Foreskin keratinocyte (primary cell): ENCODE measurements at places on chromosomes 3 and 15. TPM values are rescaled to one million over a fixed set of nuclear protein-coding genes. Genes with fewer than 3 reads are reported as not detected.

Gene SLC6A20
- total RNA-seq, result 0.04 and 0.51 TPM in 2 replicates

Gene DUOXA2
- total RNA-seq, result not detected in 2 replicates

Gene KLHL6
- total RNA-seq, result 0.03 and 0.11 TPM in 2 replicates

Gene NDN
- 5.7 and 7.5 TPM in 2 replicates for total RNA-seq

Gene ITPKA
- 0.44 and 0.71 TPM in 2 replicates for total RNA-seq

Gene NAA80
- 11.5 and 14.3 TPM in 2 replicates for total RNA-seq

Gene LMOD3
- not detected in 2 replicates for total RNA-seq

Gene C3orf80
- total RNA-seq, result not detected in 2 replicates

Gene PP2D1
- total RNA-seq, result not detected in 2 replicates

Gene ALDH1L1
- 0.68 and 1.7 TPM in 2 replicates for total RNA-seq

Gene DPPA2
- total RNA-seq, result not detected in 2 replicates

Gene TIMP4
- 0.14 TPM in 1 of 2 replicates, not detected in the other for total RNA-seq

Gene IQCH
- 2.6 and 3.3 TPM in 2 replicates for total RNA-seq

Gene B4GALT4
- 21.2 and 23.8 TPM in 2 replicates for total RNA-seq

Gene ACKR4
- 0.21 and 0.31 TPM in 2 replicates for total RNA-seq

Gene CPN2
- total RNA-seq, result not detected in 2 replicates

Gene WDR49
- not detected in 2 replicates for total RNA-seq

DNA sequence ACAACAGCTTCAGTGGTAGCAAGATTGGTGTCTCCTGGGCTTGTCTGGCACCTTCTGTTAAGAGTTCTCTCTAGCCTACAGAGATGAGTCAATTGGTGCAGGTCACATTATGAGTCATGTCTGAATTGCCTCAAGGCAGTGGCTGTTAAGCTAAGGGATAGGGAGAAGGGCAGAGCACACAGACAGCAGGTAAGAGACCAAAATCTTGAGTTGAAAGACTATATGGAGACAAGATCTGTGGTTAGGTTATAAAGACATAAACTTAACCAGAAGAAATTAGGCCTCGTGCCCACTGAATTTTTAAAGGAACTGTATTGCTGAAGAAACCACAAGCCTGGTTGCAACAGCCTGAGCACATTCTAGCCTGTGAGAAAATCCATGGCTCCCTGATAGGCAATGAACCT is 19.2 kb upstream of the KPNA1 start:
- DNase-seq, result peak; percentile 96

DNA sequence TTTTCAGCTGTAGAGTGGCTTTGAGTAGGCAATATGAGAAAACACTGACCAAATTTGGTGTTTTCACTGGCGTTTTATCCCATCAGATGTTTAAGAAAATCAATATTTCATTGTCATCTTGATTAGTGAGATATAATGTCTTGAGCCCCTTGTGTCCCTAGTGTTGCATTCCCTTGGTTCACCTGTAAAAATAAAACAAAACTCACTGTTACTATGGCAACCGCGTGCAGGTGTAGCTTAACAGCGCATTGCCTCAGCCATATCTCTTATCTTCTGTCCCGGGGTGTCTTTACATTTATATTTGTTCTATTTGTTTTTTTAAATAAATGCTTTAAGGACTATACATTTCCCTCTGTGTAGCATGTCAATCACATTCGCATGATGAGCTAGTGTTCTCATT is 551.6 kb downstream of the ZIC1 start:
- DNase-seq, result no peak

DNA sequence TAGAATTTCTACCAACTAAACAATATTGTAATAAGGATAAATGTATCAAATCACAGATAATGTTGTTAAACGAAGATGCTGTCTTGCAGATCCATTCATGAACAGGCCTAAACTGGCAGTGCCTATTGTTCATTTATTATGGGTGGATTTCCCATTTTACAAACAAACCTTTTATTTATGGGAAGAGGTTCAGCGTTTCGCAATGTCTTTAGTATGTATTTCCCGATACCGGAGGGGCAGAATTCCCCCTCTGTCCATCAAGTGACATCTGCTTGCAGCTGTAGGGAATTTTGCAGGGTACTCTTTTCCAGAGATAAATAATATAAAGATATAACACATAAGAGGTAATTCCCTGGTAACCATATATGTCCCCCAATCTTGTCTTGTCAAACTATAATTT is 5.7 kb downstream of the CEP19 start:
- DNase-seq, result no peak

DNA sequence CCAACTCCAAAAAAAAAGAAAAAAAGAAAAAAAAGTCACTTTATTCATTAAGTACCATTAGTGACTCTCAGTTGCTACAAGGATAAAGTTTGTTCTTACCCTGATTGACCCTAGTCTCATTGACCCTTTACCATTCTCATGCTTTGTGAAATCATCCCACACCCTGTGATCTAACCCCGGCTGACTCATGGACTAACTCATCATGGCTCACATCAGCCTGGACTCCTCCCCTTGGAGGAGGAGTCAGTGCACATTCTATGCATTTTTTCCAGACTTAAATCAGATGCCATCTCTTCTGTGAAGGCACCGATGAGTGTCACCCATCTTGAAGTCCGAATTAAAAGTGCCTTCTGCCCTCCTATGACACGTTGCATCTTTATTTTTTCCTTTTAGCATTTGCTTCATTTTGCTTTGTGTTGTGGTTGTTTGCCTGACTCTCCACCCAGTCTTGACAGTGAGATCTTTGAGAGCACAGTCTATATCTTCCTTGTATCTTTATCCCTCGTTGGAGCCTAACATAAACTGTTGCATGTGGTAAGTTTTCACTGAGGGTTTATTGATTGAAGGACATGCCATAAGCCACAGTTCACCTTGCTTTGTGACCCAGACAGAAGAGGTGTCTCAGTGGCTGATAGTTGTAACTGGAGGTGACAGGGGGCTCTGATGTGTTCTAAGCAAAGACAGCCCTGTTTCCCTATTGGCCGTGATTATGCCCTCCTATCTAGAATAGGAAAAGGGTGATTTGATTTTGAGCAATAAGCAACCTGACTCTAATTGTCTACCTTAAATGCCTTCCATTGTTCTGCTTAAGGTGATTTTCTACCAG is 72.1 kb downstream of the IL1RAP start:
- peak; percentile 92 for DNase-seq

- no peak for DNase-seq
Measured at GRCh38 chr15:29311696-29312095, 42.1 kb upstream of the NSMCE3 start.

DNA sequence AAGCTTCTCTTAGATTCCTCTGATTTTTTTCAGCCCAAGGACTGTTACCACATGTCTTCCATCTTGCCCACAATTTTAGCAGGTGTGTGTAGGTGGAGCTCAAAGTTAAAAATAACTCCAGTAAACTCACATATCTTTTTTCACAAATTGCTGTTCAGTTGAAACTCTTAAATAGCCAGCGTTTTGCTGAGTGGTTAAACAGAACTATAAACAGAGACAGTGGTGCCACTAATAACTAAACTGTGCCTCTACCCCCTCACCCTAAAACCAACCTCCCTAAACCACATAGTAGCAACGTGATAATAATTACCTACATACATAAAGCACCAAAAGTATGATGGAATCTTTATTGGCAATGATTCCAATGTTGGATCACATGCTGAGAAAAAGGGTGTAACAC is 525.1 kb downstream of the PDCD6IP start:
- no peak for DNase-seq

GRCh38 chr15:86135041-86135440 is 55.4 kb downstream of the AGBL1 start:
- DNase-seq, result no peak

DNA sequence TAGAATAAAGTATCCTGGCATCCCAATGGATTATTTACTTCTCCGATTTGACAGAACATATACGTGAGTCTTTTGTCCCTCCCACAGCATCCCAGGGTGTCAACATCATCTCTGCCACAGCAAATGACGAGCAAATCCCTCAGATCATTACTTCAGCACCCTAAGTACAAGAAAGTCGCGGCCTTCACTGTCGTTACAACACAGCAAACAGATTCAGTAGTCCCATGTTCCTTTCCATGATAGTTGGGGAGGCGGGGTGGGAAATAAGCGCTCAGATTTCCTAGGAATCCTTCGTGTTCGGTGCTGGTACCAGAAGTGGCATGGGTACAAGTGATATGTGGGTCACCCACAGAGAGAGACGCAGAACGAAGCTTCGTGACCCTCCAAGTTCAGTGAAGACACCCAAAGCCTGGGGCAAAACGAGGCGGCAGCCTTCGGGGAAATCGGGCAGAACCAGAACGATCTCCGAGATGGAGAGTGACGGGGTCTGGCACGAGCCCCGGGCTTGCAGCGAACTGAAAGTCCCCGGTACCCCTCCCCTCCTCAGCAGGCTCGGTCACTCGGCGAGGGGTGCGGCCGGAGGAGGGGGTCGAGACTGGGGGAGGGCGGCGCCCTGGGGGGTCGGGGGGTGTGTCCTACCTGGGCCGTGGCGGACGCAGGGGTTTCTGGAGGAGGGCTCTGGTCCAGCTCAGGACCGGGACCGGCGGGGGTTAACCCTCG is 619 bp downstream of the TTBK2 start:
- no peak for DNase-seq

- DNase-seq, result peak; percentile 88
Measured at GRCh38 chr3:179801263-179801662, 148.4 kb downstream of the USP13 start.

DNA sequence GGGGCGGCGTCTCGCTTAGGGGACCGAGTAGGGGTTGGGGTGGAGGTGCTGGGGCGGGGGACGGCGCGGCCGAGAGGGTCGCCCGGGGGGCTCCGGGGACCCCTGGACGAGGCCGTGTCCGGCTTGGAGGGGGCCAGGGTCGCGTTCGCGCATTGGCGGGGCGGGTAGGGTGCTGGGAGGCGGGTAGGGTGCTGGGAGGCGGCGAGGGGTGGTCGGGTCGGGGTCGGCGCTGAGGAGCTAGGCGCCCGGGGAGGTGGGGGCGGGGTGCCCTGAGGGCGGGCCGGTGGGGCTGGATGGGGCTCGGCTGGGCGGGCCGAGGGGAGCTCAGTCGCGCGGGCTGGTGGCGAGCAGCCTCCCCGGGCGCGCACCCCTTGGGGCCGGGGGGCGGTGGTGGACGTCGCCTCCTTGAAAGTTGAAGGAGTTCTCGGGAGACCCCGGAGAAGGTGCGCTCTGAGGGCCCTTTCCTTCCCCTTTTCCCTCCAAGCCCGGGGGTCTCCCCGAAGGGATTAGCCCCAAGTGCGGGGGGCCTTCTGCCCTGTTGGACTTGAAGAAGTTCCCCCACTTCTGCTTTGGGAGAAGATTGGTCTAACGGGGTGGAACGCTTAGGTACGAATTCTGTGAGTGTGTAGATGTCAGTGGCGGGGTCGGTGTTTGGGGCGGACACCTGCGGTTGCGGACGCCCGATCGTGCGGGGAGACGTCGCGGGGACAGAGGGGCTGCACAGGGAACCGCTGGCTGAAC is 543 bp downstream of the MEF2A start:
- DNase-seq, result no peak

- DNase-seq, result no peak
Measured at GRCh38 chr3:128178782-128179483, 25.7 kb downstream of the EEFSEC start.

GRCh38 chr3:100160521-100160920 is 46.2 kb upstream of the FILIP1L start:
- DNase-seq, result no peak

GRCh38 chr3:42213417-42213816 is 52.6 kb downstream of the CCK start:
- no peak for DNase-seq

DNA sequence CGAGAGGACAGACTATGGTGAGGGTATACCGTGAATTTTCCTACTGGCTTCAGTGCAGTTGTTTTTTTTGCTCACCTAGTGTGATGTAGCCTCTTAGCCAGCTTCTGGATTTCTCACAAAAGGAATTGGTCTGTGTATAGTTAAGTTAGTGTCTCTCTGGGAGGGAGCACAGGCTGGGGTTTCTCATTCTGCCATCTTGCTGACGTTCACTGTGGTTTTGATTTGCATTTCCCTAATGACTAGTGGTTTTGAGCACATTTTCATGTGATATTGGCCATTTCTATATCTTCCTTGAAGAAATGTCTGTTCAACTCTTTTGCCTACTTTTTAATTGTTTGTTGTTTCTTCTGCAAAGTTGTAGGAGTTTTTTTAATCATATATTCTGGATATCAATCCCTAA is 2.2 kb upstream of the CD86 start:
- no peak for DNase-seq

GRCh38 chr3:8938021-8938420 is 25.3 kb downstream of the RAD18 start:
- no peak for DNase-seq

DNA sequence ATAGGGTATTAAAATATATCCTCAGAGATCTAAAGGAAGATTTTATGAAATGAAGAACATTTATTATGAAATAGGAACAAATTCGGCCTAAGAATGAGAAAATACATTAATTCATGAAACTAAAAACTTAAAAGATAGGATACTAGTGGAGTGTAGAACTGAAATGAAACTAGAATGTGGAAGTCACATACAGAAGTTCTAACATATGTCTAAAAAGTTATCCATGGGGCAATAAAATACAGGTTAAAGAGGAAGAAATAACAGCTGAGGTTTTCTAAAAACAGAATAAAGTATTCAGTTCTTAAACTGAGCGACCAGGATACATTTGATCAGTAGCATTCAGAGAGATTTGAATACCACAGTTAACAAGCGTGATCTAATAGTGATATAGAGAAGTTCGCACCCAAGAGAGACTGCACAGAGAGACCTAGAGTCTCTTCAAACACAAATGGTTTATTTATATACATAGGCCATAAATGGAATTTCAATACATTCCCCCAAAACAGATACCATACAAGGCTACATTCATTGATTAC is 85.9 kb downstream of the FEZF2 start:
- no peak for DNase-seq

GRCh38 chr3:43286841-43287499 is 630 bp downstream of the SNRK start:
- no peak for DNase-seq

DNA sequence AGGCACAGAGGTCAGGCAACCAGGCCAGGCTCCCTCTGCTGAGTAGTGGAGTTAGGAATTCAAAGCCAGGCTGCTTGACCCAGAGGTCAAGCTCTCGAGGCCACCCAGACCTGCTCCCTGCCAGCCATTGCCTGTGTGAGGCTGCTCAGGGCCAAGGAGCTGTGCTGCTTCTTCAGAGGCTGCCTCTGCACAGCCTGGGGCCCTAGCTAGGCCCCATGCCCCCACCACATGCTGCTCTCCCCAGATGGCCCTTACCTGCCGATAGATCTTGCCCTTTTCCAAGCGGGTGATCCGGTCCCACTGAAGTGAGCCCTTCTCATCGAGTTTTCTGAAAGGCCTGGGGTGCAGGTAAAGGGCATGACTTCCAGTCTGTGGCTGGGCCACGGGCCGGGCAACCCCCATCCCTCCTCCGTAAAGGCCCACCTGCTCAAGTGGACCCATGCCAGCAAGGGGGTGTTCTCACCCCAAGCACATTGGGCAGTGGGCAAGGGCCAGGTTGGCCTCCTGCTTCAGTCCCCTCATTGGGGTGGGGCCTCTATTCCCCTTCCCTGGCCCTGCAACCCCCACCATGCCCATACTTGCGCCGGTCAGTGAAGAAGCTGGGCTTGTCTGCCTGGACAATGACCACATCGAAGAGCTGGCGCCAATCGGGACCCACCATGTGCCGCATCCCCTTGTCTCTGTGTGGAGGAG is 6.5 kb downstream of the NT5DC2 start:
- no peak for DNase-seq

- no peak for DNase-seq
Measured at GRCh38 chr3:2096216-2096615, 2.5 kb upstream of the CNTN4 start.

GRCh38 chr3:35832140-35832571 is 192.8 kb downstream of the ARPP21 start:
- no peak for DNase-seq

- DNase-seq, result no peak
Measured at GRCh38 chr3:139689122-139689521, 11.3 kb upstream of the NMNAT3 start.

GRCh38 chr3:184532940-184533732 is 28.4 kb upstream of the EPHB3 start:
- DNase-seq, result no peak
